ENCODE measurements at places on chromosomes 7 and 10.
A peak's percentile ranks its signal among the peaks of the same experiment; 100 is the strongest.

DNA sequence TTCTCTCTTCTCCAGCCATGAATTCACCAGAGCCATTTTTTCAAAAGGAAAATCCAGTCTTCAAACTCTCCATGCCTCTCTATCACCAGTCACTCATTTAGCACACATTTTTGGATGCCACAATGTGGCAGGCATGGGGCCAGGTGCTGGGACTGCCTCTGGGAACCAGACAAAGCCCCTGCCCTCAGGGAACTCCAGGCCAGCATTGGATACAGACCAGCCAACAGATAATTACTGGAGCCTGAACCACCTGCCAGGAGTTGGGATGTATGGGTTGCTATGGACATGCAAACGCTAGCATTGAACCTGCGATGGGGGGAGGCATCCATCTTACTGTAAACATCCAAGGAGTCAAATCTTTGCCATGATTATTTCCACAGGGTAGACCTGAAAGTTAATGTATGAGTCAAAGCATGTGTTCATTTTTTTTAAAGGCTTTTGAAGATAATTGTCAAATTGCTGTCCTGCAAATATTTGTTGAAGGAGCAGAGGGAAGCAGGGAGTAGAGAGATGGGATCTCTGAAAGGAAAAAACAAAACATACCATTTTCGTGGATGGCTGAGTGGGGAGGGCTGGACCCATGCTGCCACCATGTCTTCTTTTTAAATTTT is 43.2 kb downstream of the SRRM3 start:
- no peak for DNase-seq

GRCh38 chr10:102644646-102645387 is 538 bp downstream of the TRIM8 start:
- peak; percentile 71 for DNase-seq

DNA sequence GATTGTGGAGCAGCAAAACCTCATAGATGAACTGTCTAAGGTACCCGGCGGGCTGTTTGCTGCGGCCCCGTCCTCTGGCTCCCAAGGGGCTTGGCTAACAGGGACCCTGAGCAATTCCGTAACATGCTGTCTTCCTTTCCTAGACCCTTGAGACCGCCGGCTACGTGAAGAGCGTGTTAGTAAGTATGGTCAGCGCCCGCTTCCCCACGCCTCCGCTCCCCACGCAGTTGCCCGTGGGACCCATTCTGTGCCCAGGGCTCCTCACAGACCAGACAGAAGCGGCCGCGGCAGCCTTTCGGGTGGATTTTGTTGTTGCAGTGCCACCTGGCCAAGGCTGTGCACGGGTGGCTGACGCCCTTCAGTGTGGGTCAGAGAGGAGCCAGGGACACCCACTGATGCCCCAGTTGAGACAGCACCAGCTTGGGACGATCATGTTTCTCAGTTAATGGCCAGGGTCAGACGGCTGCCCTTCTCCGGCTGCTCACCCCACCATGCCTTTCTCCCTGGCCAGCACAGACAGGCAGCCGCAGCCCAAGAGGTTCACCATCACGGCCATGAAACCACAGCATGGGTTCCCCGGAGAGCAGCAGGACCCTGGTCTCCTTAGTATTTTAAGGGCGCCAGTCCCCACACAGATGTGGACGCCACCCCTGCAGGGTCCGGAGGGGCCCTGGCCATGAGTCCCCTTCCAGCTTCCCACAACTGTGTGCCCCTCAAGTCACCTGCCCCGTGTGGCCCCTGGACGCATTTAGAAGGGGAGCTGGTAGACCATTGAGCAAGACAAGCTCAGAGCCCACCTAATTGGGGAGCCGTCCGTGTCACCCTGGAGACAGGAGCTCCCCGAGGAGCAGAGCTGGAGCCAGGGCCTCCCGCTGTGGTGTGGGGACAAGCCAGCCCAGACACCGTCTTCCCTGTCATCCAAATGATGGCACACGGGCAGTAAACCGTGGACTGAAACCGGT is 49.4 kb upstream of the DPYSL4 start:
- DNase-seq = no peak

DNA sequence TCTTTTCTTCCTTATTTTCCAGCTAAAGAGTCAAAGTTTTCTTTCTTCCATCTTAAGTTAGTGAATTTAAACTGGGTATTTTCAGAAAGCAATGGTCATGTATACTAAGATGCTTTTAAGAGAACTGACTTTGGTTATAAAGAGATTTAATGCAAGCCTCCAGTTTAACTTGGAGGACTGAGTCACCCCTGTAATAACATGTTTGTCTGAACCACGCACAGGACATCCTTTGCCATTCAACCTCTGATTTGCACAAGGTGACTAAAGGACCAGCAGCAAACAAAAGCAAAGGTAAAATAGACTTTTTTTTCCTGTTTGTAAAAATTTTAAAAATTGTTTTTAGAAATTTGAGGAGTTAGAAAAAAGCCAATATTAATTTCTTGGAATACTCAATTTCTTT is 2.9 kb downstream of the HYAL4 start:
- DNase-seq = no peak

GRCh38 chr7:135164357-135165061 is 6.0 kb downstream of the CYREN start:
- no peak for DNase-seq

- DNase-seq = no peak
Measured at GRCh38 chr7:150992833-150993302, 2.1 kb downstream of the NOS3 start.

DNA sequence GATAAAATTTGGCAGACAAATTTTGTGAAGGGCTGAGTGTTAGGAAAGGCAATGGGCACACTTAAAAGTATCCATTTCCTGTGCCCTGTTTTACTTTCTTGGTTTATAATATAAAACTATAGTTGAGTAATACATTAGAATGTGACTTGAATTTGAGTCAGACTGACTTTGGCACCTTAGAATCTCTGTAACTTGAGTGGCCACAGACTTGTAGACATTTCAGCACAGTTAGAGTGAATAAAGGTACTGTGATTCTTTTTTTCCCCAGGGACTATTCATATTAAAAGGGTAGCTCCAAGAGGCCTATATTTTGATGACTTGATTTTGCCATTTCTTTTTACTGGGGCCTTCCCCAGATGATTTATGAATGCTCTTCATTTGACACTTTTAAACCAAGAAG is 22.4 kb downstream of the GBF1 start:
- no peak for DNase-seq

DNA sequence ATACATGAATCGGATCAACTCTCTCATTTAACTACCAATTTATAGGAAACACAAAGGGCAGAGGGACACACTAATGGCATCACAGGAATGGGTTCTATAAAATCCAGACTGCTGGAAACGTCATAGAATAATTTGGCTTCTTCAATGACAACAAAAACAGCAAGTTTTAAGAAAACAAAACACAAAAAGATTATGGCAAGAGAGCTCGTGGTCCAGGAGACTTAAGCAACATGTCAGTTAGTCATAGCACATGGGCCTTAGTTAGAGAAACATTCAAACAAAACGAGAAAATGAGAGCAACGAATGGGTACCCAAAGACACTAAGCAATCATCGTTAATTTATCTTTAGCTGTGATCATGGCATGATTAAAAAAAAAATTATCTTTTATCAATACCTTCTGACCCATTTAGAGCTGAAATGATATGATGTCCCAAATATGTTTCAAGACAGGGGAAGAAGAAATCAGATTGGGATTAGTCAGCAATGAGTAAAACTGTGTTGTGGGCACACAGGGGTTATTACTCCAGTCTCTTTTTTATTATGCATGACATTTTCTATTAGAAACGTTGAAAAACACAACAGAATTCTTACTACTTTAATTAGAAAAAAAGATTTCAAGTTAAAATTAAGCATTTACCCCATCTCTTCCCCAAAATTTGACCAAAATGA is 28.3 kb downstream of the NCAPG2 start:
- no peak for DNase-seq

- no peak for DNase-seq
Measured at GRCh38 chr10:110808123-110808522, 63.6 kb upstream of the PDCD4 start.

DNA sequence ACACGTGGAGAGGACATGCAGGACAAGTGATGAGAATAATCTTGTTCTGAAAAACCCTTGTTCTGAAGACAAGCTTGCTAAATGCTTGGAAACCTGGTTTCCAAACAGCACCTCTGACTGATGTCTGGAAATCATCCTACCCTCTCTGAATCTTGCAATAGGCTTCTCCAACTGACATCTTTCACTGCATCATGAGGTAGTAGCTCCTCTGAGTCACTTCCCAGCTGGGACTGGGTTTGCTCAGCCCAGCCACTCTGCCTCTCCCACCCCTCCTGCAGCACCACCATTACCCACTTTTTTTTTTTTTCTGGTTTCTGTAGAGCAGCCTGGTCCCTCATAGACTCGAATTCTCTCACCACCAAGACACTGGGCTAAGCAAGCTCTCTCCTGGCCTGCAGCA is 919.8 kb downstream of the GRID1 start:
- no peak for DNase-seq

DNA sequence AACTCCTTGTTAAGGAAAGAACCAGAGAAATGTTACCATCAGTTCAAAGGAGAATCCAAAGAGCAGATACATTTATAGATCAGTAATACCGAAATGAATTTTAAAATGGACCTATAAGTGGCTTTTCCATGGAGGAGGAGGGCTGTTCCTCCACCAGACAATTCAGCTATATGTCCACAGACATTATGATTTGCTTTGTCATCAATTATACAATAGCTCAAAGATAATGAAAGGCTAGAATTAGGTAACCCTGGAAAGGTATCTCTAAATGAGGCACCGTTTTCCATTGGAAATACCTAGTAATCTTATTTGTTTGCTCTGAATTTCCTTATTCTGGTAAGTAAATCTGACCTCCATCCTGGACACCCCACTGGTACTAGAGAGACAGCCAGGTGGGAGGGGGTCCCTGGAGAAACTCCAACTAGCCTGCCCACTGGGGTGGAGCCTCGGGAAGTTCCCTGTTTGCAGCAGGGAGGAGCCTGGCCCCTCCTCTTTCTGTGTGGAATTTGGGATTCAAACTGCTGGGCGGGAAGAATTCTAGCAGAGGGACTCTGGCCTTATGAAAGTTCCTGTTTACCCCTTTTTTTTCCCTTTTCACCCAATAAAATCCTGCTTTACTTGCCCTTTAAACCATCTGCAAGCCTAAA is 218.0 kb downstream of the PHF14 start:
- DNase-seq = no peak

- no peak for DNase-seq
Measured at GRCh38 chr10:69879634-69880257, 78.0 kb downstream of the COL13A1 start.

DNA sequence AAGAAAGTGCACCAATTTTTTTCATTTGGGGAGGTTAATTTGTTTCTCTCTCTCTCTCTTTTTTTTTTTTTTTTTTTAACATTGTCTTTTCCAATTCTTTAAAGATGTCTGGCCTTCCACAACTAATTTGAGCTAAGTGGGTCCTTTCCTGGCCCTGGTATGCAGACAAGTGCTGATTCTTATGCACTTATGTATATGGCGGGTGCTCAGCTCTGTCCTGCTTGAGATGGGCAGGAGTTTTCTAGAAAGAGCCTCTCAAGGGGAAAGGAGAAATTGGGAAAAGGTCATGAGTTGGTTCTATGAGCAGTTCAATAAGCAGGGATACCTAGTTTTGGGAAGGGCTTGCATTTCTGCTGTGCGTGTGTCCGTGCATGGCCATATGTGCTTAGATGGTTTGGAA is 67.8 kb upstream of the NPVF start:
- no peak for DNase-seq

DNA sequence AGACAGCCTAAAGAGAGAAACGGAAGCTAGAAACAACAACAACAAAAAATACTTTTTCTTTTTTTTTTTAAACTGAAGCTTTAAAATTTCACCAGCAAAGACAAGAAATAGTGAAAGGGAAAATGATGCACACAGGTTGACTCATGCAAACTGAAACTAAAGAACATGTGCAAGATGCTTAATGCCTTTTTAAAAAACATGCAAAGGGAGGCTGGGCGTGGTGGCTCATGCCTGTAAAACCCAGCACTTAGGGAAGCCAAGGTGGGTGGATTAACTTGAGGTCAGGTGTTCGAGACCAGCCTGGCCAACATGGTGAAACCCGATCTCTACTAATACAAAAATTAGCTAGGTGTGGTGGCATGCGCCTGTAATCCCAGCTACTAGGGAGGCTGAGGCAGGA is 15.1 kb upstream of the CUBN start:
- DNase-seq = peak; percentile 50

- no peak for DNase-seq
Measured at GRCh38 chr10:16653224-16653623, 131.5 kb upstream of the C1QL3 start.

- no peak for DNase-seq
Measured at GRCh38 chr7:8177109-8177933, 84.6 kb downstream of the ICA1 start.

DNA sequence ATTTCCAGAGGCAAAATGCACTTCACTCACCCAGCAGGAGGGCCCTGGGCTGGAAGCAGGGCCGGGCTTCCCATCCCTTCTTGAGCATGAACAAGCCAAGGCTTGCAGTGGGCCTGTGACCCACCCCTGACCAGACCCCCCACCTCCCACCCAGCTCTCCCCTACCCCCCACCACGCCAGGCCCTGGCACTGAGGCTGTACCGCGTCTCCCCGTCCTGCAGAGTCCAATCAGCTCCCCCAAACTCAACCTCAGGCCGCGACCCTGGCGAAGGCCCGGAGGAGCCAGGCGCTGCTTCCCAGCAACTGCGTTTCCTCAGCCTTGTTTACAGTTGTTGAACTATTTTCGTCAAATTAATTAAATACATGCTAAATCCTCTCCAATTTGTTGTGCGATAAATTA is 16.9 kb upstream of the MYL10 start:
- no peak for DNase-seq

DNA sequence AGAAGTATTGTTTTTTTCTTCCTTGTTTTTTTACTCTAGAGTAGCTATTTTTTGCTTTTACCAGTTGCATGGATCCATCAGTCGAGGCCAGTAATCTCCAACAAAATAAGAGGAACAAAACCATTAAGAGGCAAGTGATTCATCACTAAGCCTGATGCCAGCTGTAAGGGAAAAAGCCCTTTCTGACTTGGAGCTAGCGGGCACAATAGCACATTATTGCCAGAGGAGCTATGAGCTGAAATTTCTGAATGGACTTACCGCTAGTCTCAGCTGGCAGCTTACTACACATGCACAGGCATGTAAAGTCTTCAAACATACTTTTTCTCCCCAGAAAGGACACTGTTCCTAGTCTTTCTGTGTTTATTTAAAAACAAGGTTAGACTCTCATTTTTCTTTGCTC is 41.6 kb upstream of the PTPRZ1 start:
- no peak for DNase-seq

DNA sequence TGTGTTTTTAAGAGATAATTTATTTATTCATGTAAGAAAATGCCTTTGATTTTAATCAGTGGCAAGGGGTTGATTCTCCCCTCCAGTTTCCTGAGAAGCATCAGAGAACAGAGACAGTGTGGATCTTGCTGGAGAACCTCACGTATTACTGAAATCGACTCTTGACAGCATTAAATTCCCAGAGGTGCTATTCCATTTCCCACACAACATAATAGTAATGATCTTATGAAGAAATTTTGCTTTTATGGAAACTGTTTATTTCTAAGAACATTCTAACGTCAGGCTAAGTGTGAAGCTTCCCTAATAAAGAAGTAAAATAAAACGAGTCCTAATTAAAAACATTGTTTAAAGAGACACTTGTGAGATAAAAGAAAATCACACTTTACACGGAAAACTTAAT is 293.1 kb upstream of the NRP1 start:
- DNase-seq = no peak
